IMR-90 (cell line): ENCODE measurements at places on chromosomes 4 and X. TPM values are rescaled to one million over a fixed set of nuclear protein-coding genes. Genes with fewer than 3 reads are reported as not detected.

- no peak for DNase-seq
These were observed 13.8 kb upstream of the MAN2B2 start for GRCh38 chr4:6561173-6561516.

GRCh38 chrX:19571711-19572110 lies 56.4 kb upstream of the MAP3K15 start:
- no peak for DNase-seq

GRCh38 chr4:160927311-160927710 lies 1236.5 kb downstream of the FSTL5 start:
- DNase-seq, result no peak

DNA sequence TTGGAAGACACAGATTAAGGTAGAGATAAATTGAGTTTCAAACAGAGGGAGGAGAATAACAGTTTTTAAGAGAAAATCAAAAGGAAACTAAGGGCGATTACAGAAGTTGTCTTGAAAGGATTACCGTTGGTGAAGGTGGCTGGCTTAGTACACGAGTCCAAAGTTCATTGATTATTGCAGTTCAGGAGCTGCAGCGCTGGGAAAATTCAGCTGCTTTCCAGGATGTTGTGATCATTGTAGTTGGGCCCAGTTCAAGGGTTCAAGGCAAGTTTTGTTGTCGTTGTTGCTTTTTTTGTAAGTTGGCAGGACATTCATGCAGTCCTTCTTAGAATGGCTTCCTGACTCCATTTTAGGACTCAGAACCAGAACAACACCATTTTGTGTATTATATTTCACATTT lies 461.7 kb downstream of the RAPGEF2 start:
- no peak for DNase-seq

DNA sequence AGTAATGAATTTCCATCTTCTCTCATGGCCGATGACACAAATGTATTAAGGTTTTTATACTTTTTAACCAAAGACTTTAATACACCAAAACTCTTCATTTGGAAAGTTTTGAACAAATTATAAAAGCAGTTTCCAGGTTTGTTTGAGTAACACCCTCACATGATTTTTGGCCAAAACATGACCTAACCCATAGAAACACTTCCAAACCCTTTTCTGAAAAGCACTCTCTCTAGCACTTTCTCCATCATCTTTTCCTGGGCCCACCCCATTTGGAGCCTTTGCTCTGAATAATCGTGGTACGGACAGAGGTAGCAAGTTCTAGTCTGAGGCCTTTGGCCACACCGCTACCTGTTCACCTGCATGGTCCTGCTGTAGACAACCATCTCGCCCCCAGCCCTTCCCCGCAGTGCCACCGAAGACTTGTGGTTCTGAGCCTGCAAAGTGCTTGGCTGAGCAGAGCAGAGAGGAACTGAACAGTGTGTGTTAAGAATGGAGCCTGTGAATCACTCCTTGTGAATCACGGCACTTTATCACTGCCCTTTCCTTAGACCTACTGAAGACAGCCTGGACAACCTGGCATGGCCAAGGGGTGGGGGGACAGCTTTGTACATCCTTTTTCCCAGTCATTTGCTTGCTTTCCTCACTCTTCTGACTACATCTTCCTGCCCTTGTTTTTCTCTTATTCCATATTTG lies 181.8 kb downstream of the PTTG2 start:
- DNase-seq, result peak; percentile 86

GRCh38 chr4:24780936-24781495 lies 14.4 kb upstream of the SOD3 start:
- DNase-seq, result no peak

- no peak for DNase-seq
These were observed 181.9 kb upstream of the ANXA3 start for GRCh38 chr4:78369679-78370078.

DNA sequence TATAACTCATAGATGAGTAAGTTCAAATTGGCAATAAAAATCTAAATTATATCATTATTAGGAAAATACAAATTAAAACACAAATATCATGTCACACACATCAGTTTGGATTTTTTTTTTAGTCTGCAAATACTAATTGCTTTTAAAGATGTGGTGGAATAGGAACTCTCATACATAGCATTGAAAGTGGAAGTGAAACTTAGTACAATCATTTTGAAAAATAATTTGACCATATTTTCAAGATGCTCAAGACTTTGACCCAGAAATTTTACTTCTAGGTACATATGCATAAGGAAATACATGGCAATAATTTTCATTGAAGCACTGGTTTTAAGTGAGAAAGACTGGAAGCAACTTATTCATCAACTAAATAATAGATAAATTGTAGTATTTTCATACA lies 147.5 kb upstream of the SMIM31 start:
- DNase-seq, result no peak

- DNase-seq, result no peak
These were observed 106.4 kb upstream of the GRIA3 start for GRCh38 chrX:123077631-123078030.

DNA sequence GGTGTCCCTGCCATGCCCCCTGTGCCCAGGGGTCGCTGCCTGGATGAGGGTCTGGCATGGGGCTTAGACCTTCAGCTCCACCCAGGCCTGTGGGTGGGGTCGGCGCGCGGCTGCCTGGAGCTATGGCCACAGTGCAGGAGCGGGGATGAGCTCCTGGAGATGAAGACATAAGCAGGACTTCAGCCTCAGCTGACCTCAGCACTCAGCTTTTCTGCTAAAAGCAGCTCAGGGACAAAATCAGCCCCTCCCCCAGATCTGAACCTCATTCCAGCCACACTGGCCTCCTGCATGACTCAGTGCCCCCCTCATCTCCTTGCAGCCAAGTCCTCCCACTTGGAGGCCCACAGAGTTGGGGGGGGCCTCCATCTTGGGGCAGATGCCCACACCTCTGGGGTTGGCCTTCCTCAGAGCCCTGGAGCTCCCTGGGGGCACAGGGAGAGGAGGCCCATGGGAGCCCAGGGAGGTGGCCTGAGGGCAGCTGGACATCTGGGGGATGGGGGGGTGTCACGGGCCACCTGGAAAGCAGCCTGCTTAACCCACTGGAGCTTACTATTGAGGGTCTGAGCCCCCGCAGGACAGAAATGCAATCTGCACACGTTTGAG lies 19.4 kb upstream of the CPLX1 start:
- peak; percentile 61 for DNase-seq

DNA sequence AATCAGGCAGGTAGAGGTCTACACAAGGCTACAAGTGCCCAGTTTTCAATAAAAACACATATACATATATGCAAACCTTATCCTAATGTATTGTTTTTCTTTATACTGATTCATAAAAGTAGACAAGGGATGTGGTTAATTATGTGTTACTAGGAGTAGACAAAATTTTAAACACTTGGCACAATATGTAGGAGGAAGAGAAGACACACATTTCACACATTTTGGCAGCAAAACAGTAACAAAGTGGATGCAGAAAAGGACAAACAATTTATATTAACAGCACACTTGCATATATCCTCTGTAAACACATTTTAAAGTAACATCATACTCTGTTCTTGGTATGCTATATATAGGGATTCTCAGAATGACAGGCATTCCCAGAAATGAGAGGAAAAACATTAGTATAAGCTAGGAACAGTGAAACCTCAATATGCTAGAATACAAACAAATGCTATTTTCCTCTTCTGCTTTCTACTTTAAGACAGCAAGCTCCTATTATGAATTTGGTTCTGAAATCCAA lies 63.8 kb downstream of the GPRIN3 start:
- DNase-seq, result no peak

DNA sequence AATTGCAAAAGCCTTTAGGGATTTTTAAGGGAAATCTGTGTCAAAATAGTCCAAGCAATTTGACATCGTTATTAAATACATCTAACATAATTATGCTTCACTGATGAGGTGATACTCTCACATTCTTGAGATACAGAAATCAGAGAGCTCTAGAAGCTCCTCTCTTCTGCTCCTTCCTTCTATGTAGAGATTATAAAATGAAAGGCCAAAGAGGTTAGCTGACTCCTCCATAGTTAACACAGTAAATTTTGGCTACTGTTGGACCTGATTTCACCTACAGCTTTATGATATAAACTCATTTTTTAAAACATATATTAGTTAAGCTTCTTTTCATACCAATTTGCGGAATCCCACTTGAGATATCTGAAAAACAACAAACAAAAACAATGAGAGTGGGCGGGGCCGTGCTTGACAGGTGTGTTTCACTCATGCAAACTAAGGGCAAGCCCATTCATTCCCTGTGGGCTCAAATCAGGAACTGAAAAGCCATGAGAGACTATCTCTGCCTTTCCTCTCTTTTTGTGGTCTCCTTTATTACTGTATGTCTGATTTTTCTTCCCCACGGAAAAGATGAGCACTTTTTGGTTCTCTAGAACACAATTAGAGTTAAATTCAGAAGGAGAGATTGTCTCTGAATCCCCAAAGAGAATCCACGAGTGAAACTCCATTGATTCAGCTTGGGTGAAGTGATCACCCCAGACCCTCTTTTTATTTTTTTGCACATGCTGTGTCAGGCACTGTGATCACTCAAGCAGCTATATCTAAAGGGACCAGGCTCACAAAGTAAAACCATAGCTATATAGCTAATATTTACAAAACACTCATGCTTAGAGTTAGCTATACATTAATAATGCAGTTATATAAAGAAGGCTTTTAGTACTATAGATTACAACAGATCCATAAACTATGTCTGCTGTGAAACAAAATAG lies 566.3 kb downstream of the IL15 start:
- no peak for DNase-seq

GRCh38 chr4:27928761-27929540 lies 1068.3 kb downstream of the STIM2 start:
- no peak for DNase-seq

- DNase-seq, result peak; percentile 86
These were observed 189.9 kb downstream of the PTTG2 start for GRCh38 chr4:38149997-38150671.

DNA sequence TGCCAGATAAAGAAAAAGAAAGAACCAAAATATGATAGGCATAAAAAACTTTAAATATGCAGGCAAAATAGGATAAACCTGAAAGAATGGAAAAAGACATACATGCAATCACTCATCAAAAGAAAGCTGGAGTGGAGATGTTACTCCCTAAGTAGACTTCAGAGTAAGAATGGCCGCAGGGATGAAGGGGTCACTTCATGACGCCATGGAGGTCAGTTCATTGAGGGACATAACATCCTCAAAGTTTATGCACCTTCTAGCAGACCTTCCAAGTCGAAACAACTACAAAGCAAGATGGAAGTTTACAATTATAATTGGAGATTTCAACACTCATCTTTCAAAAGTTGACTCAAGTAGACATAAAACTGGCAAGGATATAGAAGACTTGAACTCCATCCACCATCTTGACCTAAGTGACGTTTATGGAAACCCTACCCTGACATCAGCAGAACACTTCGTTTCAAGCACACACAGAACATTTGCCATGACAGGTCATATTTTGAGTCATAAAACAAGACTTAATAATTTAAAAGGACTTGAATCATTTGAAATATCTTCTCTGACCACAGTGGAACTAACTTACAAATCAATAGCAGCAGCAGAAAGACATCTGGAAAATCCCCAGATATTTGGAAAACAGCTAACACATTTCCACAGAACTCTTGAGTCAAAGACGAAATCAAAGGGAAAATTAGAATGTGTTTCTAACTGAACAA lies 106.0 kb upstream of the LRPAP1 start:
- DNase-seq, result no peak

DNA sequence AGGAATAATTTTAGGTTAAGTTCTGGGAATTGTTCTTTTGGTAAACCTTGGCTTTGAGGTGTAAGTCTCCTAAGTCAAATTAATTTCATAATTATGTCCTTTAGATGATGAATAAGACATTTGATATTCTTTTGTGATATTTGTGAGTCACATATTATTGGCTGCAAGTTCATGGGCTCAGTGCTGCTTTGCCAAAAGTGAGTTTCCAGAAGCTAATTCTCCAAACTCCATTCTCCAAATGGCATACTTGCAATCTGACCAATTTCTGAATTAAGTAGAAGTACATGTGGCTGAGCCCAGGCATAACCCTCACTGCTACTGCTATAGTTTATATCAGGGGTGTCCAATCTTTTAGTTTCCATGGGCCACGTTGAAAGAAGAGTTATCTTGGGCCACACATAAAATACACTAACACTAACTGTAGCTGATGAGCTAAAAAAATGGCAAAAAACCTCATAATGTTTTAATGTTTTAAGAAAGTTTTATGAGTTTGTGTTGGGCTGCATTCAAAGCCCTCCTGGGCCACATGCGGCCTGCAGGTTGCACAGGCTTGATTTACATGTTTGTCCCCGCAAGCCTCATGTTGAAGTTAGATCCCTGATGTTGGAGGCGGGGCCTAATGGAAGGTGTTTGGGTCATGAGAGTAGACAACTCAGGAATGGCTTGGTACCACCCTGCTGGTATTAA lies 196.1 kb downstream of the ZNF330 start:
- DNase-seq, result peak; percentile 33

DNA sequence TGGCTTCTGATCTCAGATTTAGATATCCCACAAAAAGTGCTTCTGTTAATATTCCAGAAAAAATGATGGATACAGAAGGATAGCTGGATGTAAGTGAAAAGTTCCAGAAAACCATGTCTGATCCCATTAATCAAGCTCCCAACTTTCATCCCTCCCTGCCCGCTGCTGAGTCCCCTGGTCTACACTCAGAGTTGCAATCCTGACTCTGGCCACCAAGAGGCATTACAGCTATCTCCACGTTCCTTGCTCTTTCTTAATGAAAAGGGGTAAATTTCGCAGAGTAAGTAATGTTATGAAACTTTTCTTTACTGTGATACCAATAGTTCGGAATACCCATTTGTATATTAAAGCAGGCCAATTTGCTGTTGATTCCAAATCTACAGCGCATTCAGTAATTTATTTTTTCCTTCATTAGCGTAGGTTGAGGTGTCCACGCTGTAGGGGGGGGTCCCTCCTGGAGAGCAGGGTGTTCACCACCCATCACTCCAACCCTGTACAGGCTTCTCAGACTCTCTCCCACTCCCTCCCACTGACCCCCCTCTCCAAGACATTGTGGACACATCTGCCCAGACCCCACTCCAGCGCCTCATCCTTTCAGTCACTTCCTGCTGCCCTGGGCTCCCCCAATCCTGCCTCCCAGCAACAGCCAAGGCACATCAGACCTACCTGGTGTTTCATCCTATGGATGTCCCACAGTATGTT lies 55.1 kb downstream of the RAB40A start:
- peak; percentile 47 for DNase-seq

- peak; percentile 35 for DNase-seq
These were observed at the start of gene PORCN for GRCh38 chrX:48508400-48509244. Gene PORCN, plus strand, starts transcription at chrX:48508992. Its CDS starts 829 bp downstream, at chrX:48509821.

DNA sequence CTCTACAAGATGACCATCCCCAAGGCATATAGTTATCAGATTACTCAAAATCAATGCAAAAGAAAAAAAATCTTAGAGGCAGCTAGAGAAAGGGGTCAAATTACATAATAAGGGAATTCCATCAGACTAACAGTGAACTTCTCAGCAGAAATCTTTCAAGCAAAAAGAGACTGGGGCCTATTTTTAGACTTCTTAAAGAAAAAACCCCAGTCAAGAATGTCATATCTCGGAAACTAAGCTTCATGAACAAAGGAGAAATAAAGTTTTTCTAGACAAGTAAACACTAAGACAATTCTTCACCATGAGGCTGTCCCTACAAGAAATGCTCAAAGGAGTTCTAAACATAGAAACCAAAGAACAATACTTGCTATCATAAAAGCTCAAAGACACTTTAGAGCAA lies 51.7 kb downstream of the RAB28 start:
- DNase-seq, result peak; percentile 39

The CNKSR2 gene
- 0.56 and 0.90 TPM in 2 replicates for total RNA-seq

The FAM9C gene
- total RNA-seq, result not detected in 2 replicates

The GCNA gene
- total RNA-seq, result 0.83 and 0.90 TPM in 2 replicates

The GPR119 gene
- not detected in 2 replicates for total RNA-seq

The AKAP14 gene
- total RNA-seq, result not detected in 2 replicates

The HHIP gene
- total RNA-seq, result 6.6 and 8.6 TPM in 2 replicates

The CT45A1 gene
- total RNA-seq, result not detected in 2 replicates

The GASK1B gene
- 4.1 and 6.7 TPM in 2 replicates for total RNA-seq

The SOWAHB gene
- under 0.01 TPM in 1 of 2 replicates, not detected in the other for total RNA-seq

The MTMR8 gene
- total RNA-seq, result under 0.01 TPM in 1 of 2 replicates, not detected in the other

The MBNL3 gene
- 1.1 TPM in 2 replicates for total RNA-seq
